ENCODE measurements at places on chromosomes 1 and 21.

- no peak for DNase-seq
Measured at GRCh38 chr1:178092878-178093493, 918 bp upstream of the RASAL2 start.

DNA sequence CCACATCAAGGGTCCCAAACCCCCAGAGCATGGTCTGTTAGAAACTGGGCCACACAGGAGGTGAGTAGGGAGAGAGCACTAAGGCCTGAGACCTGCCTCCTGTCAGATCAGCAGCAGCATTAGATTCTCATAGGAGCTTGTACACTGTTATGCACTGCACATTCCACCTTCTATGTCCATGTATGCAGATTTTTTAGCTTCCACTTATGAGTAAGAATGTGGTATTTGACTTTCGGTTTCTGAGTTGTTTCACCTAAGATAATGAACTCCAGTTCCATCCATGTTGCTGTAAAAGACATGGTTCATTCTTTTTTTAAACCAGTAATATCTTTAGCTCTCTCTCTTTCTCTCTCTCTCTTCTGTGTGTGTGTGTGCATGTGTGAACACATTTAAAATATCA, 663 bp upstream of the GBP6 start:
- DNase-seq = peak; percentile 7

DNA sequence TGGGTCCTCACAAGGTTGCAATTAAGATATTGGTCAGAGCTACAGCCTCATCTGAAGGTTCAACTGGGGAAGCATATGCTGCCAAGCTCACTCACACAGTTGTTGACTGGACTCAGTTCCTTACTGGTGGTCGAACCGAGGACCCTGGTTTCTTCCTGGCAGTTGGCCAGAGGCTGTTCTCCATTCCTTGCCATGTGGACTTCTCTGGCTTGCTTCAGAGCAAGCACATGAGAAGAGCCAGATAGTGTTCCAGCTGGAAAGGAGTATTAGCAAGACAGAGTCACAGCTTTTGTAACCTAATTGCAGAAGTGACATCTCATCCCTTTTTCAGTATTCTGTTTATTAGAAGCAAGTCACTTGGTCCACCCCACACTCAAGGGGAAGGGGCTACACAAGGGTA, 23.6 kb downstream of the POU2F1 start:
- no peak for DNase-seq

GRCh38 chr1:181514298-181515290, 31.3 kb downstream of the CACNA1E start:
- no peak for DNase-seq

GRCh38 chr1:195105773-195106172, 1502.5 kb downstream of the KCNT2 start:
- no peak for DNase-seq

DNA sequence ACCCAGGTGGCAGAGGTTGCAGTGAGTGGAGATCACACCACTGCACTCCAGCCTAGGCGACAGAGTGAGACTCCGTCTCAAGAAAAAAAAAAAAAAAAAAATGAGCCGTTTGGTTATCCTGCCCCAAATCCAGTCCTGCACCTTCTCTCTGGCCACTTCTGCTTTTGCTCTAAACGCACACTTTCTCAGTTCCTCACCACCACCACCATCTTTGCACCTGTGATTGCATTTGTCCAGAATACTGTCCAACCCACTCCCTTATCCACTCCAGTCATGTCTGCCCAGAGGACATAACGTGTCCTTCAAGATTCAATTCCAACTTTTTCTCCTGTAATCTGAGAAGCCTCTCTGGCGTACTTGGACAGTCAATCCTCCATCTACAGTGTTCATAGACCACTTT, 2.2 kb upstream of the NEK2 start:
- no peak for DNase-seq

GRCh38 chr1:211748810-211749209, 73.4 kb upstream of the NEK2 start:
- DNase-seq = no peak

DNA sequence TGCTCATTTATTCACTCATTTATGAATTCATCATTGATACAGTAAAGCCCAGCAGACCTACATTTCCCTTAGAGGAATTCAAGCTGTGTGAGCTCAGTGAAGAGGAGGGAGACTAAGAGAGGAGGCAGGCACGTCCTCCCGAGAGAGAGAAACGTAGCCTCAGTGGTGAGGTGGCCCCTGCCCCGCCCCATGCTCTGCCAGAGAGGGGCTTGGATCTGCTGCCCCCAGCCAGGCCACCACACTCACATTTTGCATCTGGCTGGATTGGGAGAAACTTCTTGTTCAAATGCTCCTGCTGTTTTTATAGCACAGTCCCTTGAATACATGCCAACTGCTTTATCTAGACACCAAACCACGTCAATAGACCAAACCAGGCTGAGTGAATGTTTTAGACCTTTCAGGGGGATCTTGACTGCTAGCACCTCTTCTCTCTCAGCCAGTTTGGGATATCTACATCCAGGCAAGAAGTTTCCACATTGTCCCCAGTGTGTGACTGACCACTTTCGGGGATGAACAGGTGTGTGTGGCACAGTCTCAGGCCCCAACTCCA, 67.7 kb upstream of the AJAP1 start:
- no peak for DNase-seq

GRCh38 chr1:158999316-159000069, 10.2 kb upstream of the IFI16 start:
- DNase-seq = peak; percentile 93

DNA sequence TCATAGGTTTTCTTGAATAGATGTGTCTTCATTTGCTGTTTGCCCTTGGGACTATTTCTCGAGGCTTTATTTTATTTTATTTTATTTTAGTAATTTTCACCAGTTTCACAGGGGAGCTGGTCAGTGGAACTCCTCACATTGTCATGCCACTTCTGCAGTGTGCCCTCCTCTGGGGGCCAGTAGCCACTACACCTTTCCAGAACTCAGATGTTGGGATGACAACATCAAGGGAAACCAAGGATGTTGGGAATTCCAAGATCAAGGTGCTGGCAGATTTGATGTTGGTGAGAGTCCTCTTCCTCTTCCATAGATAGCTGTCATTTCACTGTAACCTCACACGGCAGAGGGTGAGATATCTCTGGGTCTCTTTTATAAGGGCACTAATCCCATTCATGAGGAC, 35.5 kb downstream of the SLC26A9 start:
- DNase-seq = peak; percentile 59

- DNase-seq = peak; percentile 3
Measured at GRCh38 chr1:218211241-218211640, 73.9 kb upstream of the RRP15 start.

GRCh38 chr1:6800745-6801144, 15.5 kb downstream of the CAMTA1 start:
- peak; percentile 67 for DNase-seq

DNA sequence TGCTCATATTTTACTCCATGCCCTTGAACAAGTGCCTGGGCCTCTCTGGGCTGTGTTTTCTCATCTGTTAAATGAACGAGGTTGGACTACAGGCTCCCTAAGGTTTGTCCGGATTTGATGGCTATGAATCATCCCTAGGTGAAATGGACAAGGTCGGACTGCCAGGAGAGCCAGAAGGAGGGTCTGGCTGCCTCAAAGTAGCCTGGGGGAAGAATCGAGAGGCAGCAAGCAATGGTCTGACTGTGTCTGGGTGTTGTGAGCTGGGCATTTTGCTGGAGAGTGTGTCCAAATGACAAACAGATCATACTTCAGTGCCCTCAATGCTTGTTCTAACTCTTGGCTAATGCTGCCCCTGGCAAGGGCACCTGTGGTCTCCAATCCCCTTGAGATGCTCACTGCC, 730.9 kb downstream of the PTPRU start:
- DNase-seq = no peak

DNA sequence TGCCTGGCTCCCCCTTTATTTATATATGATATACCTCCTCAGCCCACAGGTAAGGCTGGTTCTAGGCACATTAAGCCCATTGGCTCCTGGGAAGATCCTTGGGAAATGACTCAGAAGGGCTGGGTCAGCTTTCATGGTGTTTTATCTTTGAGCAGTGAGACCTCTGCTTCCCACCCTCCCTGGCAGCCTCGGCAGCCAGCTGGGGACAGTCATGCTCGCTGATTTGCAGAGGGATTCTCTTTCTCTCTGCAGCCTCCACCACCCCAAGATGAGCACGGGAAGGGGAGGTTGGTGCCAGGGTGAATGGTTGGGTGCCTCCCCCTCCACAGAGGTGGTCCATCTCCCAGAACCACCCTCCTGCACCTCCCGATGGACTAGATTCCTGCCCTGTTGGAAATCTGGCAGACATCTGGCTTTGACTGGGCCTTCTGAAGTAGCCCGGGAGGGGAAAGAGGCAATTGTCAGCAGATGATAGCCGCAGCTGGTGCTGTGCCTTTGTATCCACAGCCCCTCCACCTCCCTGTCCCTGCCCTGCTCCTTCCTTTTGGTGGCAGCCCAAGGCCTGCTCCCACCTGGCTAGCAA, 24.6 kb downstream of the IER5 start:
- DNase-seq = peak; percentile 76

DNA sequence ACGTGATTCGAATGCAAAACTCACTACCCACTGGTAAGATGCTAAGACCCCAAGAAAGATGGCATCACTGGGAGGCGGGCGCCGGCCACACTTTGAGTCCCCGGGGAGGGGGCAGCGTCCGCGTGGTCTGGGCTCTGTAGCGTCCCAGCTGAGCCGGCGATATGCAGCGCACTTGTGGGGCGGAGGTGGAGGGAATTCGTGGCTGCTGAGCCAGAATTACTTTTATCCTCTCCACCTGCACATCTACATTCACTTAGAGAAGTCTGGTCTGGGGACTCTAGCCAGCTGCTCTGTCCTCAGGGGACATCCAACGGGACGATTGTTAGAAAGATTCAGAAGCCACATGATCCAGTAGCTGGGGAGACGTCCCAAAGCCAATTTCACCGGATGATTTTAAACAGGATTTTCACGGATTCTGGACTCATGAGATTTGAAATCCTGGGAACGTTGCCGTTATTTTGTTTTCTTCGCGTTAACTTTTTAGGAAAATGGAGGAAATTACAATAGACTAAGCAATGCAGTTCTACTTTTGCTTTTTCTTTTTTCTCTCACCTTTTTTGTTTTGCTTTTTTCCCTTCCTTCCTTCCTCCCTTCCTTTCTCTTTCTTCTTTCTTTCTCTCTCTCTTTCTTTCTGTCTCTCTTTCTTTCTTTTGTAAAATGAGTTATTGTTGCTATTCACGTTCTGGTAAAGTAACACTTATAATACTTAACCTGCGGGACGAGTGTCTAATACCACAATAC, 1.3 kb downstream of the JAM2 start:
- no peak for DNase-seq

DNA sequence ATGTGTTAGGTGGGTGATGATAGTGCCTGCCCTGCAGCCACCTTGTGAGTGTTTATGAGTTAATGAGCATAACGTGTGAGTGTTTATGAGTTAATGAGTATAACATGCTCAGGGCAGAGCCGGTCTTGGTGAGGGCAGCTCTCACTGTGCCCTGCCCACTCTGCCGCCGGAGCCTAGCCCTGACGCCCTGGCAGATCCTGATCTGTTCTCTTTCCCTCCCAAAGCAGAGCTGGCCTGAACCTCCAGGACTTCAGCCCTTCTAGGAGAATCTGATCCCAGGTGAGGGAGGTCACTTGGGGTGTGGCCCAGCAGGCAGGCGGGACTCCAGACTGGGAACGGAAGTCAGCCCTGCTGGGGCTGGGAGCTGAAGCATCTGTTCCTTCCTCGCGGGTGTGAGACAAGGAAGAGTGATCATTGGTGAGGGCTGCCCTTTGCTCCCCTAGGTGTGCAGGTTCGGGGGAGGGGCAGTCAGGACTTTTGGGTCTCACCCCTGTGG, 5.7 kb downstream of the FBLIM1 start:
- DNase-seq = no peak

- DNase-seq = no peak
Measured at GRCh38 chr1:22340066-22340465, 111.6 kb upstream of the ZBTB40 start.

Measured in cardiac fibroblast (primary cell).